Motor neuron (in vitro differentiated cells): ENCODE measurements at places on chromosomes 6 and 20. TPM values are rescaled to one million over a fixed set of nuclear protein-coding genes. Genes with fewer than 3 reads are reported as not detected.
A peak's percentile ranks its signal among the peaks of the same experiment; 100 is the strongest.

DNA sequence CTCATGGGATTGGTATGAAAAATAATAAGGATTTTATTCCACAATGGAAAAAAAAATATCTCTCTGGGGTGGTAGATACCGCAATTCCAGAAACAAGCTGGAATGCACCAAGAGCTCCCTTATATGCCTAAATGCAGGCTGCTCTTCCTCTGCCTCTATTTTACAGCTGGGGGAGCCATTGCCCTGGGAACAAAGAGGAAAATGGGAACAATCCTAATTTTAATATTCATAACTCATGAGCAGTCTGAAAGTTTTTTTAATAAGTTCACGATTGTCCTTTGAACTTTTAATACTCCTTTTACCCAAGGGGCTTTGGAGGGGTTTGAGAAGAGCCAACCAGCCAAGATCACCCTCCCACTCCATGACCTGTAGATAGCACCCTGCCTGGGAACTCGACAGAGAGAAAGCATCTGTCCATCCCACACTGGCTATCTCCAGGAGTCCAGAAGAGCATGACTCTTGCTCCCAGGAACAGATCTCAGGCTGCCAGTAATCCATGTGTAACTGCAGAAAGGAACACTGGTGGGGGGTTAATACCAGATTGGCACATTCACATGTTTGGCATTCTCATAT is 74.7 kb downstream of the CD83 start:
- peak; percentile 7 for ATAC-seq

DNA sequence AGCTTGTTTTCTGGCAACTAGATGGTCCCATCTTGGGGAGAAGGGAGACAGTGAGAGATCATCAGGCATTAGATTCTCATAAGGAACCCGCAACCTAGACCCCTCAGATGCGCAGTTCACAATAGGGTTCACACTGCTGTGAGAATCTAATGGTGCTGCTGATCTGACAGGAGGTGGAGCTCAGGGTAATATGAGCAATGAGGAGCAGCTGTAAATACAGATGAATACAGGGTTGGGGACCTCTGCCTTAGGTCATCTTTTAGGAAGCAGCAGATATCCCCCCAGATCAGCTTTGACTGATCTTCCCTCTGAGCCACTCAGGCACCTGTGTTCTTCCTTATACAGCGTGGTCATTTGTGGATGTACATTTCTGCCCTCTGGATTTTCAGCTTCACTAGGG is 63.4 kb downstream of the SMOC2 start:
- no peak for ATAC-seq

DNA sequence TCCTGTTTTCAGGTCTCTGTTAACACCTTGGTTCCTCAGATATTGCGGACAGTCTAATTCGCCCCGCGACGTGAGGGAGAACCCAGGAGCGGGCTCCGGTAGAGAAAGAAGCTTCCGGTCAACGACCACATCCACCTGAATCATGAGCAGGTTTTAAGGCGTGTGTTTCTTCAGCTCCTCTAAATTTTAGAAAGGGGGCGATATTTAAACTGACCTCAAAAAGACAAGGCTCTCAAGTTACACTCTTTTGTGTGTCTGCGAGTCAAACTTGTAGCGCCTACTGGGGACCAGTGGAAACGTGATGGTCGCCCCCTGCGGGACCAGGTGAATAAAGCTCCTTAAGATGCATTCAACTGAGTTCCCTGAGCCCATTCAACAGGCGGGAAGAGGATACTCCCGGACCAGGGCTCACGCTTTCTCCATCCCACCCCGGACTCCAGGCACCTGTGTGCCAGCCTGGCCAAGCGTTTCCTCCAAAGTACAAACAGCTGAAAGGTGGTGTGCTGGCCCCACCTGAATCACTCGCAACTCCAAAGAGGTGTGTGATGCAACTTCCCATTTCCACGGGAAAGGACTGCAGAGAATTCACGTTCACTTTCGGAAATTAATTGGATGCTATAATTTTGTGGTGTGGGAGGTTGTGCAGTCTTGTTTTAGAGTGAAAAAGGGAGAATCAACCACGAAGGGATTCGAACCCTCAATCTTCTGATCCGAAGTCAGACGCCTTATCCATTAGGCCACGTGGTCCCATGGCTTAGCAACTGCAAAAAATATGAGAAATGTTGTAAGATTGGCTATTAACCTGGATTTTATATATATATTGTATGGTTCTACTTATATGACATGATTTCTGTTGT is 17.0 kb downstream of the GPX5 start:
- peak; percentile 74 for ATAC-seq

DNA sequence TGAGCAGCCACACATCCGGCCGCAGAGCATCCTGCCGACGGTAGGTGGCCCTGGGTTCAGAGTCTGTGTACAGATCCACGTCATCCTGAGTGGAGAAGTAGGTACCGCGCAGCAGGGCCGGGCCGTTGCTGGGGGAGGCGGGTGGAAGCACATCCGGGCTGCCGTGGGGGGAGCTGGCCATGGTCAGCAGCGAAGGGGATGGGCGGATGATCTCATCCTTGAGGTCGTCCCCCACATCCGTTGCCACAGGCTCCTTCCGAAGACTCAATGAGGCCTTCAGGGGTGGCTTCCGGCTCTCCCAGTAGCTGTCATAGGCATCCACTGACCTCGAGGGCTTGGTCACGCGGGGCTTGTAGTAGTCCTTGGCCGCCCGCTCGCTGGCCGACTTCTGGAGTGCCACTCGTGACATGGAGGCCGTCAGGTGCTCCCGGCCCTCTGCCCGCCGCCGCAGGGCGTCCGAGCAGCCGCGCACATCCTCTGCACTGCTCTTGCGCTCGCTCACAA is 9.2 kb downstream of the SPATA2 start:
- peak; percentile 50 for ATAC-seq

The RHAG gene
- total RNA-seq = not detected in 2 replicates

The PNPLA1 gene
- total RNA-seq = 0.93 TPM in 1 of 2 replicates, not detected in the other

The OR12D3 gene
- not detected in 2 replicates for total RNA-seq

The PROKR2 gene
- total RNA-seq = 0.50 and 0.52 TPM in 2 replicates
